Cortex of kidney (tissue), 1 donor: ENCODE measurements at places on chromosomes 6 and 20.
A peak's percentile ranks its signal among the peaks of the same experiment; 100 is the strongest.

- DNase-seq, result no peak
Observed at GRCh38 chr6:70894001-70894400, 62.9 kb downstream of the B3GAT2 start.

DNA sequence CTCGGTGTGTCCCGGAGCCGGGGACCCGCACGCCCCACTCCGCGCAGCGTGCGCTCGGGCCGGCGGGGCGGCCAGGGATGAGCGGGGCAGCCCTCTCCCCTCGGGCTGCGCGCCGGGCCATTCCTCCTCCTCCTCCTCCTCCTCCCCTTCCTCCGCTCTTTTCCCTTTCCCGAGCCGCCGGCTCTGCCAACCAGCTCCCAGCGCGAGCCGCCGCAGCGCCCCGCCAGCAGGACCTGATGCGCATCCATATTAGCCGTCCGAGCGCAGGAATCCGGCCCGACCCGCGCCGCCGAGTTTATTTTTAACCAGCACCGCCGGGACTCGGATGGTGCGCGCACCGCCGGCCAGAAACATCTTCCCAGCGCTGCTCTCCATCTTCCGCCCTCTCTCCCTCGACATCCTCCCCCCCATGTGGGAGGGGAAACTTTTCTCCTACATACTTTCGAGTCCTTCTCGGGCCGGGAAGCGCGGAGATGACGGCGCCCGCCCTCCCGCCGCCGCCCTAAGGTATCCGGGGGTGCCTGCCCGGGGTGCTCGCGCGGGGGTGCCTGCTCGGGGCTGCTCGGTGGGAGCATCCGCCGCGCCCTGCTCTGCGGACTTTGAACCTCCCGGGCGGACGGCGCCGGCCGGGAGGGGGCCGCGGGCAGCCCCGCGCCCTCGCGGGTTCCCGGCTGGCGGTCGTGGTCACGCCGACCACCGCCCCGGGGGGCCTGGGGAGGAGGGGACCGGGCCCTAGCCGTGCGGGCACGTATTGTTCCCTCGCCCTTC is 619 bp downstream of the RREB1 start:
- no peak for DNase-seq

- DNase-seq, result no peak
Observed at GRCh38 chr20:53878262-53879047, 191.9 kb downstream of the BCAS1 start.

DNA sequence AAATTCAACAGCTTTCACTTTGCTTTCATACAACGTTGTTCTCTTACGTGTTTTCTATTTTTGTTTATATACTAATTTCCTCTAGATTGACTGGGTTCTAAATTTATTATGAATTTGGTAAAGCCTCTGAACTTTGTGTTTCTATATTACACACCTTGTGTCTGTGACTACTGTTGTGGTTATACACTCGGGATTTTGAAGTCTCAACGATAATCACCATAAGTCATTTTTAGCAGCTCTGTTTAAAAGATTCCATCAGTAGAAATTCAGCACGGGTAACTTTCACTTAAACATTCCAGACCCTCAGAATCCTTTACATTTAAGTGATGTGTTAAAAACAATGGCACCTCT is 31.8 kb upstream of the HBS1L start:
- no peak for DNase-seq

DNA sequence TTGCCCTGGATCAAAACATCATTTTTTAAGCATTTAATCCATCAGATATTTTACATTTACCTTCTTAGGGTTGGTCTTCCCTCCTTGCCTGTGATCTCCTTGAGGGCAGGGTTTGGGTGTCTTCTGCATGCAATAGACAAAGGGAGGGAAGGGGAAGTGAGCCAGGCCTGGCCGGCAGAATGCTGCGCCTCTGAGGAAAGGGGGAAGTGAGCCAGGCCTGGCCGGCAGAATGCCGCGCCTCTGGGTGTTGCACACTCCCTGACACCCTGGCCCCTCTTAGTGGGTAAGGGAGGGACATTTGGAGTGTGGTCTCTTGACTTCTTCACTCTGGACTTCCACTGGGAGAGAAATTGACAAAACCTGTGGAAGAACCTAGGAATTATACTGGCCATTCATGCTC is 12.4 kb downstream of the PSMF1 start:
- no peak for DNase-seq

DNA sequence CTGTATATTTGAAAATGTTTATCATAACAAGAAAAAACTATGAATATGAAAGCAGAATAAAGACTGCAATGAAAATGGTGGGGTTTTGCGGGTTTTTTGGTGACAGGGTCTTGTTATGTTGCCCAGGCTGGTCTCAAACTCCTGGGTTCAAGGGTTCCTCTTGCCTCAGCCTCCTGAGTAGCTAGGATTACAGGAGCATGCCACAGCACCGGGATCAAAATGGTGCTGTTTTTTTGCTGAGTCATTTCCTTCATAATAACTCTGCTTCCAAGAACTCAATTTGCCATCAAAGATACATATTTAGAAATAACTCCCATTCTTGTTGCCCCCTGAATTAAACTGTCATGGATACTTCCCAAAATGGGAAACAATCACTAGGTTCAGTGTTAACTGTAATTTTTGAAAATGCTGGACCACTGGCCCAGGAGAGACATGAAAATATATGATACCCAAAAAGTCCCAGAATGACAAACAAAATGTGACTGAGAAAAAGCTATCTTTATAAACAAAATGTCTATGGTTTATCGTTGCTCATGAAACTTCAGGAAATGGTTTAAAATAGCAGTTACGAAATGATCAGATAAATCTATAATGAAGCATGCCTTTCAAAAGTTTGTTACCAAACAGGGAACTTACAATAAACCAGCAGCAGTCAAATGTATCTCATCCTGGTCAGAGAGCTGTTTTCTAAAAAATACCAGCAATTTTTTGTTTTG is 32.2 kb downstream of the ILRUN start:
- no peak for DNase-seq

DNA sequence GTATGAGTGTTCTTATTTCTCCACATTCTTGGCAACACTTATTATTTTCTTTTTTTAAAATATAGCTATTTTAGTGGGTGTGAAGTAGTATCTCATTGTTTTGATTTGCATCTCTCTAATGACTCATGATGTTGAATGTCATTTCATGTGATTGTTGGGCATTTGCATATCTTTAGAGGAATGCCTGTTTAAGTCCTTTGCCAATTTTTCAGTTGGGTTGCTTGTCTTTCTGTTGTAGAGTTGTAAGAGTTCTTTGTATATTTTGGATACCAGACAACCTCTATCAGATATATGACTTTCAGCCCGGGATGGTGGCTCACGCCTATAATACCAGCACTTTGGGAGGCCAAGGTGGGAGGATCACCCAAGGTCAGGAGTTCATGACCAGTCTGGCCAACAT is 5.1 kb upstream of the POPDC3 start:
- no peak for DNase-seq

- peak; percentile 52 for DNase-seq
Observed at GRCh38 chr6:107114213-107114925, 946 bp downstream of the BEND3 start.

- no peak for DNase-seq
Observed at GRCh38 chr6:165848086-165848426, 185.0 kb upstream of the PDE10A start.

- DNase-seq, result no peak
Observed at GRCh38 chr6:25485821-25486534, 166.0 kb upstream of the SCGN start.
